ENCODE measurements at places on chromosomes 7 and 10.

DNA sequence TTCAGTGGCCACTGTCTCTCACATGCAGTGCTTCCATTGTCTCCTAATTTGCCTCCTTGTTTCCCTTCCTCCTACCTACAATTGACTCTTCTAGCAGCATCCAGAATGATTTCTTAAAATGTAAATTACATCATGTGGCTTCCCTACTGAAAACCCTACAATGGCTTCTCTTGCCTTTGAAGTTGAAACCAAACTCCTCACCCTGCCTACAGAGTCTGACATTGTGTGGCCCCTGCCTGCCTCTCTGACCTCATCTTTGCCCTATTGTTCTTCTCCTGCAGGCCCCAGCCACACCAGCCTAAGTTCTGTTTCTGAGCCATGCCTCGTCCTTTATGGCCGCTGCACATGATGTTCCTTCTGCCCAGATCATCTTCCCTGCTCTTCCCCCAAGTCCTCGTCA is 35.8 kb upstream of the CDK1 start:
- no peak for DNase-seq

DNA sequence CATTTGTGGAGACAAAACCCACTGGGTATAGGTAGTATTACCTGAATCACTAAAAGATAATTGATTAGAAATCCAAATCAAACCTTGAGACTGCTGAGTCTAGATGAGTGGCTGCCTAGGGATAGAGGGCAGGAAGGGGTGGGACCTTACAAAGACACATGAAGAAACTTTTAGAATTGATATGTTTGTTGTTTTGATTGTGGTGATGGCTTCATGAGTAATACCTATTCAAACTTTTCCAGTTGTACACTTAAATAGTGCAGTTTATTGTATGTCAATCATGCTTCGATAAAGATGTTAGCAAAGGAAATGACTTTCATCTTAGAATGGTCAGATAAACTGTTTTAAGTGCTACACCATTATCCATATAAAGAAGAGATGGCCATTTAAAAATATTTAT is 188.7 kb upstream of the KAT6B start:
- no peak for DNase-seq

DNA sequence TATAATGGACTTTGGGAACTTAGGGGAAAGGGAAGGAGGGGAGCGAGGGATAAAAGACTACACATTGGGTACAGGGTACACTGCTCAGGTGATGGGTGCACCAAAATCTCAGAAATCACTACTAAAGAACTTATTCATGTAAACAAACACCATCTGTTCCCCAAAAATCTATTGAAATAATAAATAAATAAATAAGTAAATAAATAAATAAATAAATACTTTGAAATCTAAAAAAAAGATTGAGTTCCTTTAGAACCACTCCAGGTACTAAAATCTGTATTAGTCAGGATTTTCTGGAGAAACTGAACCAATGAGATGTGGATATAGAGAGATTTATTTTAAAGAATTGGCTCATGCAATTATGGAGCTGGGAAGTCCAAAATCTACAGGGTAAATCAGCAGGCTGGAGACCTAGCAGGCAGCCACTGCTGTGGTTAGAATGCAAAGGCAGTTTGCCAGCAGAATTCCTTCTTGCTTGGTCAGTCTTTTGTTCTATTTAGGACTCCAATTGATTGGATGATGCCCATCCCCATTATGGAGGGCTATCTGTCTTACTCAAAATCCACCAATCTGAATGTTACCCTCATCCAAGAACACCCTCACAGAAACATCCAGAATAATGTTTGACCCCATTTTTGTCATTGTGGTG is 8.9 kb downstream of the IGFBP1 start:
- no peak for DNase-seq

DNA sequence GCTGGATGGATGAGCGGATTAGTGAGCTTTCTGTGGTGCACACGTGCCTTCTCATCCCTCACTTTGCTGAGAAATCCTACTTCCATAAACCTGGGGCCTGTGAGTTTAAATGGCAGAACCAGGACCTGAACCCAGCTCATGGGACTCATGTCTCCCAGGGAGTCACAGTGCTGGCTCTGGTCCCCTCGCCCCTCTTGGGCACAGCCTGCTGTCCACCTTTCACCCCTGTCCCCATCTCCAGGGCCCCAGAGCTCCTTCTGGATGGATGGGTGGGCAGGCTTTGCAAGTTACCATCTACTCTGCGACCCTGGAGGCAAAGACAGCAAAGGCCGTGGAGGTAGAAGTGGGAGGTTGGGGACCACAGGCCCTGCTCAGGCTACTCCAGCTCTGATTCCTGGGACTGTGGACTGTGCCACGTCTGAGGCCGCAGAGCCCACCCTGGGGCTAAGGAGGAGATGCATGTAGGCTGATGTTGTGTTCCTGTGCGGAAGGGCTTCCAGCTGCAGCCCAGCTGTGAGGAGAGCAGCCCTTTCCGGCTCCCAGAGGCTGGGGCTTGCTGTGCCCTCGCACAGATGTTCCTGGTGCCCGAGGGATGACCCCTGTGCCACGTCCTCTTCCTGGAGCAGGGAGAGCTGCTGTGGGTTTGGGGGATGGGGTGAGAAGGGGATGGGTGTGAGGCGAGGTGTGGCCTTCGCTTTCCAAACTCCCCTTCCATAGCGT is 40.3 kb downstream of the PRF1 start:
- DNase-seq: no peak
